COLO829 (cell line): ENCODE measurements at places on chromosomes 4 and X.

GRCh38 chrX:32480019-32480418 lies 731.3 kb downstream of the DMD start:
- DNase-seq = no peak

GRCh38 chrX:15653961-15654360 lies 10.6 kb downstream of the CLTRN start:
- DNase-seq = peak; percentile 71

- DNase-seq = no peak
Observed at GRCh38 chrX:72467135-72467534, 105.5 kb downstream of the HDAC8 start.

GRCh38 chrX:147899379-147900114 lies 12.2 kb upstream of the FMR1 start:
- peak; percentile 59 for DNase-seq

DNA sequence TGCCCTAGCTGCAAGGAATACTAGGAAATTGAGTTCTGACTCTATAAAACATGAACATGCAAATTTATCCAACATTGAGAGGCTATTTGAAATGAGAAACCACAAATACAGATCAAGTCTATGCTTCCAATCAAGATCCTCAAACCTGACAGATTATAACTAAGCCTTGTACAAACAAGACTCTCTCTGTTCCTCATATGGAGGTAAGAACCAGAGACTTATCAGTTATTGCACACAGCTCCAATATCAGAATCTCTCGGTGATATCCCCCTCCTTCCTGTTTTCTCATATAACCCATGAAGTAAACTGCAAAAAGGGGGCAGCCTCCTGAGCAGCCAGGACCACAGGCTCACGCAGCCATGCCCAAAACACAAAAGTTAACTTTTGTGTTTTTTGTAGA lies 36.5 kb downstream of the FBXW7 start:
- DNase-seq = no peak

GRCh38 chr4:10734697-10735096 lies 50.1 kb upstream of the CLNK start:
- DNase-seq = no peak

GRCh38 chrX:80486299-80486698 lies 66.1 kb downstream of the TENT5D start:
- no peak for DNase-seq

DNA sequence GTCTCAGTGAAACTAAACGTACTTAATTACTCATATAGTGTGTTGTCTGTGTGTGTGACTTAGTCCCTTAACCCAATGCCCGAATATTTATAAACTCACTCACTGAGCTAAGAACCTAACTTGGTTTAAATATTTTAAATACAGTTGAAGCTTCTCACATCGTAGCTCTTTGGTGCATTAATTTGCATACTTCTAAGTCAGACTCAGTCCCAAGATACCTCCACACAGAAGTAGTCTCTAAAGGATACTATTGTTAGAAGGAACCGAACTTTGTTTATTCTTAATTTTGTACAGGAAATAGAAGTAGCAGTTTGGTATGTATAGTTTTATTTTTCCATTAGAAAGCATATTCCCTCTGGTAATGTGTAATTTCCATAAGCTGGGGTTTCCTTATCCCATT lies 54.0 kb upstream of the NKAP start:
- DNase-seq = no peak
